ENCODE measurements at places on chromosomes 2 and 18.

- no peak for DNase-seq
These were observed 34.1 kb upstream of the VWC2L start for GRCh38 chr2:214376618-214377285.

DNA sequence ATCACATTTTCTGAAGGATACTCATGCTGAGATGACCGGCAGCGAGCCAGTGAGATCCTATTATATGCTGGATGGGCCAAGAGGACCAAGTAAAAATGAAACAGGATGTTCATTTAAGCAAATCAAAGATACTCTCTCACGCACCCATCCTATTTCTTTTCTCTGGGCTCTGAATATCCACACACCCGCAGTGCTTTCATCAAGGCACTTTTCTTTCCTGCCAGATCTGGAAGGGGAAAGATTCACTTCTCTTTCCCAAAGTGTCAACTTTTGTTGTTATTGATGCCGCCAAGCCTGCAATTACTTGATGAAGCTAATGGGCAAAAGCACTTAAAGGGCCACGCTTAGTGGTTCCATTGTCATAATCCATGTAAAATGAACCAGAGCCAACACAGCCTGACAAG lies 191.9 kb upstream of the CHAC2 start:
- DNase-seq = no peak

DNA sequence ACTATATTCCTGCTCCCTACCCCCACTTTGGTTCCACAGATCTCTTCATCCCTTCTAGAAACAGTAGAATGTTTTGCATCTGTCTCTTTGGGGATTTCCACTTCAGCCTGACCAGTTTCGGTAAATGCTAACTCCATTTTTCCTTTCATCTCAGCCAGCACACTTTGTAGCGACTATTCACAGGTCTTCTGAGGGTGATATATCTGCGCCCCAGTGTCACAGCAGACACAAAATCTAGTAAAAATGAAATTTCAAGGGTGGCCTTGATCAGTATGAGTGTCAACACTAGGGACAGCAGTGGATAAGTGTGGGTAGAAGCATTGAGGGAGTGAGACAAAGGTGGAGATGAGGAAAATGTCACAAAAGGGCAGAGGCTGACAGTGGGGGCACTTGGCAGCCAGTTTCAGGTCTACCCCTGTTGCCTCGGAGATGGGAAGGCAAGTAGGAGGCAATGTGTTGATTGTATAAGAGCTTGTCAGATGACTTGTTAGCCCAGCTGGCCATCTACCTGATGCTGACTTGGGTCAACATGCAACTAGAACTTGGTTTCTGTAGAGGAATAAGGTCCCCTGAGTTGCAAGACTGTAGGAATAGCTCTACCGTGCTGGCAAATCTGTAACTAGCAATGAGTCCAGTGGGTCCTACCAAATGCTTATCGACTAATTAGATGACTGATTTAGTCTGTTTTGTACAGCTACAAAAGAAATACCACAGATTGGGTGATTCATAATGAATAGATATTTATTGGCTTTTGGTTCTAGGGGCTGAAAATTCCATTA lies 60.7 kb downstream of the CXCR4 start:
- no peak for DNase-seq

GRCh38 chr18:52339891-52340371 lies at the start of gene DCC:
Gene DCC, plus strand, starts transcription at chr18:52340197. Its CDS starts 591 bp downstream, at chr18:52340788.
- DNase-seq = no peak

DNA sequence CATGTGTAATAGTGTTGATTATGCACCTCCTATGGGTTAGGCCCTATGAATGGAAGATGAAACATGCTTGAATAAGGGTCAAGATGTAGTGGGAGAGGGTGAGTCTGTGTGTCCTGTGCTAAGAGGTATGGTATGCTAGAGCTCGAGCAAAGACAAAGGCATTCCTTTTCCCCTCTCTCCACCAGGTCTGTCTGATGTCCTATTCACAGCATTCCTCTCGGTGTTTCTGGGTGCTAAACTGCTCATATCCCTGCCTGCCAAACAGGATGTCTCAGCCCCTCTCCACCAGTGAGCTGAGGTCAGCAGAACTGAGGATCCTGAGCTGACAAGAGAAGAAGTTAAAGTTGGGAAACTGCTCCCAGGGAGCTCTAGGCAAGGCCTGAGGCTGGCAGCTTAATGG lies 344.9 kb downstream of the TSN start:
- no peak for DNase-seq

- no peak for DNase-seq
These were observed 78.4 kb downstream of the CD8B2 start for GRCh38 chr2:106565599-106565998.

- no peak for DNase-seq
These were observed 74.1 kb downstream of the BOD1L2 start for GRCh38 chr18:57220930-57221483.

- DNase-seq = no peak
These were observed 74.6 kb upstream of the UBXN4 start for GRCh38 chr2:135667045-135667444.

GRCh38 chr2:237143118-237143517 lies 57.4 kb downstream of the COPS8 start:
- no peak for DNase-seq

DNA sequence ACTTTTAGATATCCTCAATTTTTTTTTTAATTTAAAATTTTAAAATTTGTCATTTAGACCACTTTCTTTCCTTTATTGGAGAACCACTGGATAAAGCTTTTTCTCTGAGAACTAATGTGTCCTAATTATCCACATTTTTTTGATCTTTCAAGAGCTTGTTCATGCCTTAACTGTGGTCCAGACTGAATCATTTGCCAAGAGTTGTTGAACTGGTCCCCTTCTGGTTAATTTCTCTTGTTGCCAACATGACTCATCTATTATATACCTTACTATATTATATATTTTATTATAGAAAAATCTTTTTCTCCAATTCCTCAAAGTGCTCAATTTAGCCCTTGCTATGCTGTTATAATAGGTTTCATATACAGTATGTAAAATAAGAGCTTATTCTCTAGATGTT lies 53.1 kb upstream of the TMEM87B start:
- no peak for DNase-seq

DNA sequence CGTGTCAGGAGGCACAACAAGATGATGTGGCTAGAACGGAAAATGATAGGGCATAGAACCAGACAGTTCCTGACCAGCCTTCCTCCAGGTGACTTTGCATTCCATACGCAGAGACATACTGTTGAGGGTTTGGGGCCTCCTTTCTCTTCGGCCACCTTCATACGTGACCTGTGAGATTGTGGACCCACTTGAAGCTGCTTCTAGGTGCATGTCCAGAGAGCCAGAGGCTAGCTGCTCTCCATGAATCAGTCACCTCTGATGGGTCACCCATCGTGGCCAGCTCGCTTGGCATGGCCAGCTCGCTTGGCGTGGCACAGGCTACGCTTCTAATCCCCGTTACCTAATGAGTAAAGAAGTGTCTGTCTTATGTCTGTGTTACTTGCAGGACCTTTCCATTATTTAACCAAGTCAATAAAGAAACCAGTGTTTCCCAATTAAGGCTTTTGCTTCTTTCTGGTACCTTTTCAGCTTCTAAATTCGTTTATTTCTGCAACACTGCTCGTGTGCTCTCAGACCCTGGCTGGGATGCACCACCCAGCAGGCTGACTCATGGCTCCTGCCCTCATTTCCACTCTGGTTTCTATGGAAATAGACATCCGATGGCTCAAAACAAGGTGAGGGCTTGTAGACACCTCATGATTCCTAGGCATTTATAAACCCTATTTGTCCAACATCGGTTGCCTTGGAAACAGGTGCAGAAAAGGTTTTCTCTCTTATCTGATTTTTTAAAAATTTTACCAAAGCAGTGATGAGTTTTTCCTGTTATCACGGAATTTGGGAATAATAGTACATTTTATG lies 86.7 kb upstream of the B3GNT7 start:
- DNase-seq = no peak

GRCh38 chr18:11369556-11369955 lies 220.2 kb upstream of the PIEZO2 start:
- no peak for DNase-seq

- no peak for DNase-seq
These were observed 150.1 kb downstream of the AGAP1 start for GRCh38 chr2:235643680-235644511.

DNA sequence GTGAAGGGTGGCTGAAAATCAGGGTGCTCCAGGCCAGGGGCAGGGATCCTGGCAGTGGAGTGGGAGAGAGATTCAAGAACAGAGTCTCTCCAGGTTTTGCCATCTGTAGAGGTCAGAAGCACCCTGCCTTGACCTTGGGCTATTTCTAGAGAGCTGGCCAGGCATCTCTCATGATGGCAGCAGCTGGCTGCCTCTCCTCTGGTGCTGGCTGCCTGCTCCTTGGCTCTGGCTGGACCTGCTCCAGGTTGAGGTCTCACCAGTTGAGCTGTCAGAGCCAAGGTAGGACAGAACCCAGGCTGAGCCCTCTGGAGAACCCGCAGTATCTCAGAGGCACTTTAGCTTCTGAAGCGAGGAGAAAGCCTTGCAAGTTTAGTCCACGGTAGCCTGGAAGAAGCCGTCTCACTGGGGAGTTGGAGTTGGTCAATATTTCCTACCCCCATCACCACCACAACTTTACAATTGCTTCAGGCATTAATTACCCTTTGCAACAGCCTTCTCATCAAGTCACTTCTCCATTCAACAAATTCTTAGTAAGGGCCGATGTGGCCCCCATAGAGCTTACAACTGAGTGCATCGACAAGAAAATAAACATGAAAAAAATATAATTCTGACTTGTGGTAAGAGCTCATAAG lies 25.6 kb downstream of the GNLY start:
- DNase-seq = no peak

DNA sequence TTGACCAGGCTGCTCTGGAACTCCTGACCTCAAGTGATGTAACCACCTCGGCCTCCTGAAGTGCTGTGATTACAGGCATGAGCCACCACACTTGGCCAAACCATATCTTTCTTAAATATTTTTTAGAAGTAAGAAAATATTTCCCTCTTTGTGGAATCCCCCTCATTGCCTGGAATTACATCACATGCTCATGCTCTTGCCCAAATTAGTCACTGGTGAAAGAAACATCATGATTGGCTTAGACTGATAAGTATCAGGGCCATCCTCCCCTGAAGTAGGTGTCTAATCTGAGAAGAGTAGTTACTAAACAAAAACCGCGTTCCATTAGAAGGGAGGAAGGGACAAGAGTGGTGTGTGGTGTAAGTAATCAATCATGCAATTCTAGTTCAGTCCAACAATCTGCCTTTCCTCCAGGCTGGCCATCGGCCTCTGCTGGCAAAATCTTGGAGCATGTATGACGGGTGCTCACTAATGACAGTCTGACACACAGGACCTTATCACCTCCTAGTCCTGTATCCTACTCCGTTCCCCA lies 52.3 kb upstream of the SCG2 start:
- DNase-seq = no peak

DNA sequence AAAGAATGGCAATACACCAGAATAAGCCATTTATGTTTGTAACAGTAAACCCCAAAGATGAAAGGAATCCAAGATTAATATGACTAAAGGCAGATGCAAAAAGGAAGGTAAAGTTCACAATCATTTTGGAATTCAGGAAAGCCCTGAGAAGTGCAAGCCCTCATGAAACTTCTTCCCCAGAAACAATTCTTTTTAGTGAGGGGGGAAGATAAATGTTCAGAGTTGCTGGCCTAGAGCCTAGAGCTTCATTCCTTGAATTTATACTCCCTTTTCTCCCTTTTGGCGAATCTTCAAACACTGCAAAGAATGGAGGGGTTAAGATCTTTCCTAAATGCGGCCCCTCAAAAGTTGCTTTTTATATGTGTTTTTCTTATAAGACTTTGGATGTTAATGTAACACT lies 368.8 kb downstream of the MEIS1 start:
- DNase-seq = no peak

DNA sequence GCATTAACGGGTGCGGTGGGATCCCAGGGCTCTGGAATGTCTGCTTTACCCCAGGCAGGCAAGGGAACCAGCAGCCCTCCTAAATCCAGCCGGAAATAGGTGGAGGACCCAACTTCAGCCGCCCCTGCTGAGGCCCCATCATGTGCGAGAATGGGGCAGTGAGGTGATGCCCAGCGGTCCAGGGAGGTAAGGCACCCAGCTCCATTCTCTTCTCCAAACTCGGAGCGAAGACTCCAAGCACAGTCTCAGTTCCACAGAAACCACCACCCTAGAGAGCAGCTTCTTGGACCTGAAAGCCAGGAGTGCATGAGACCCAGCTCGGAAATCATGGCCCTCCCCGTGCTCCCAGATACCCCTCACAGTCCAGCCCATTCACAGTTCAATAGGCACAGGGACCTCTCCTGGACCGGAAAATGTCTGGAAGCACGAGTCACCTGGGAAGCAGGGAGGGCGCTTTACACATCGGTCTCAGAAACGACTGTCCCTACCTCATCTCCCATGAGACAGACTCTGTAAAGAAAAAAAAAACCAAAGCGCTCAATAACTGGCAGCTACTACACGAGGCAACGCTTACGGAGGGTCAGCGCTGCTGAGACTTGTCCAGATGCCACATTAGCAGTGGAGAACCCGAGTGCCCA lies 2.0 kb downstream of the SDC1 start:
- DNase-seq = no peak

DNA sequence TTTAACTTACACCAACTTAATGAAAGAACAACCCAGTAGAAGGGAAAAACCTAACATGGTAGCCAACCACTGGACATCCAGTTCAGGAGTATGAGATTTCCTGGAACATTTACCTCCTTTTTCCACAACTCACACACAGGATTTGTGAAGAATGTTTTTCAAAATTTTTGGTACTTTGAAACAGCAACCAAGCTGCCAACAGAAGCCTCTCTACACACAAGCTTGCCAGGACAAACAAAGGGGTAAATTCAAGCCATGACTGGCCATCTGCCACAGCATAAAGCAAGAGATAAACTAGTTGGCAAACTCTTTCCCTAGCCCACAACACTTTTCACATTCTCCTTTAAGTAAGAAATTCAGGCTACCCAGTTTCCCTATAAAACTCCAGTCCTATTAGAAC lies 21.4 kb downstream of the MGAT4A start:
- no peak for DNase-seq

GRCh38 chr18:26543373-26543772 lies 5.0 kb downstream of the KCTD1 start:
- no peak for DNase-seq

- DNase-seq = no peak
These were observed 10.8 kb downstream of the PROM2 start for GRCh38 chr2:95284886-95285541.

GRCh38 chr18:55430026-55430425 lies 158.0 kb downstream of the TCF4 start:
- no peak for DNase-seq

- DNase-seq = no peak
These were observed 47.7 kb downstream of the RRM2 start for GRCh38 chr2:10170256-10170655.
